ENCODE measurements at places on chromosomes 16 and 17. TPM values are rescaled to one million over a fixed set of nuclear protein-coding genes. Genes with fewer than 3 reads are reported as not detected.

DNA sequence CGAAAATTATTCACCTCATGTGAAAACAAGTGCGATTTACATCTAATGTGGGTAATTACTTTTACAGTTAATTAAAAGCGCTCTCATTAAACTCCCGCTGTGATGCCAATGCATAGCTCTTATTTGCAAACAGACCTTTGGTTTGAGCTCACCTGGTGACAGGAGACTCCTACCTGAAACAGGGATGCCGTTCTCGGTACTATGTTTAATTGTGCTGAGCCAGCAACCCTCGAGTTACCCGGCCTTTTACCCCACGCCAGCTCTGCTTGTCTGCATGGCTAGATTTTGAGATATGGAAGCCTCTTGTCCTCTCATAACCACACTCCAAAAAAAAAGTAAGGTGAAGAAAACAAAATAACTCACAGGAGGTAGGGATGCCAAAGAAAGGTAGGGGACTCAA, 690.4 kb upstream of the RBFOX1 start:
- no peak for DNase-seq

- no peak for DNase-seq
Observed at GRCh38 chr17:82457073-82457928, 1.2 kb upstream of the NARF start.

DNA sequence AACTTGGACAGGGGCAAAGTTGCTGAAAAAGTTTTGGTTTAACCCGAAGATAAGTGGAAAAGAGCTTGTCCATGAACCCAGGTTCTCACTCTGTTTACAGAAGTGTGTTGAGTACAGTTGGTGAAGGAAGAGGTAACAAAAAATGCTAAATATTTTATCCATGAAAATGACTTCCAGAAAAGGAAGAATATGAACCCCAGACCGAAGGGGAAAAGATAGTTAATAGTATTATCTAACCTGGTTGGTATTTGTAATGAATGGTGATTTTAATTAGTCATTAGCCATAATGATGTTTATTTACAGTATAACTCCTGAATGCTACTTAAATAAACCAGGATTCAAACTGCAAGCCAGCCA, 574 bp upstream of the TMEM106A start:
- no peak for DNase-seq

DNA sequence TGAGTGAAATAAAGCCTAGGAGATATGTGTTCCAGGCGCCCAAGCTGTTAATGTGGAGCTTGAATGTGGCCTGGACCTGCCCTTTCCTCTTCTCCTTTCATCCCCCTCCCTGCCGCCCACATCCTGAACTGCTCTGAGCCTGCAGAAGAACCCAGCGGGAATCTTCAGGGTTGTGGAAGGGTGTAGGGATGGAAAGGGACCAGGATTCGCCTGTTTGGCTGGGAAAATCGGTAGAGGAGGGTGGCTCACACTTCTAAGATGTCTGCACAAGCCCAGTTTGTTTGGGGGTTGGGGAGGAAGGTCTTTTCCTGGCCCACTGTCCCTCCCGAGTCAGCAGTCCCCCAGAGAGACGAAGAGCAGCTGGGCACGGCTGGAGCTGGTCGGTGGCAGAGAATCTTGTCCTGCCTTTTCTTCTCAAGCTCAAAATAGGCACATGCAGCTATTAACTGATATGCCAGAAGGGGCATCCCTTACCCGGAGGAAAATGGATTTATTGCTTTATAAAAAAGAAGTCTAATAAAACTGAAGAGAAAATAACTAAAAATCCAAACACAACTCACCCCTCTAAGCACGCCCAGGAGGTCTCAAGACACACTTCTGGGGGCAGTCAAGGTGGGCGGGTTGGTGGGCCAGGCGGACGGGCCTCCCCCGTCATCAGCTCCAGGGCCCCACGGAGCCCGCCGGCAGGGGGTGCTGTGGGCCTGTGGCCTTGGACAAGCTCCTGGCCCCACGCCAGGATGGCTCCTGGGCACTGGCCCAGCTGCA, 11.5 kb upstream of the PITPNA start:
- DNase-seq = peak; percentile 71

GRCh38 chr17:80892900-80893603, 98.6 kb upstream of the CHMP6 start:
- peak; percentile 70 for DNase-seq

- no peak for DNase-seq
Observed at GRCh38 chr16:25896411-25896810, 204.7 kb downstream of the HS3ST4 start.

DNA sequence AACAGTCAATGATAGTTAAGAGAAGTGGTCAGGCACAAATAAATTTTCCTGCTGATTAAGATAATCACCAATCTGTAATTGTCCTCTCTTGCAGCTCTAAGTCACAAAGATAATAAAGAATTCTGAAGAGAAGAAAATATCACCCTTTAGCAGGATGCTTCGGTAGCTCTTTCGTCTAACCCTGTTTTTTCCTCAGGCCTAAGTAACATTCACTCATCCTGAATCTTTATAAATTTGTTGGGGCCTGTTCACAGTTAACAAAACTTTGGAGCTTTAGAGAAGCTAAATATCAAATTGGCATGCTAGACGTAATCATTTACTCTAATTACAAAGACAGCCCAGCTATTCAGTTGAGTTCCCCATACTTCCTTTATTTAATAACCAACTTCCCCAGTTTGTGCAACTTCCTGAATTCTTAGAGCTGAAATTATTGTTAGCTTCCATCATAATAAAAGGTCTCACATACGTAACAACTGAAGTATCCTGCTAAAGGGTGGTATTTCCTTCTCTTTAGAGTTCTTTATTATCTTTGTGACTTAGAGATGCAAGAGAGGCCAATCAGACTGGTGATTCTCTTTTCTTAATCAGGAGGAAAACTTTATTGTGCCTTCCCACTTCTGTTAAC, 118.6 kb downstream of the TANGO6 start:
- no peak for DNase-seq

- no peak for DNase-seq
Observed at GRCh38 chr16:14448879-14449278, 181.2 kb downstream of the PARN start.

The DOC2B gene
- 0.07 TPM for total RNA-seq

Measured in natural killer cell (primary cell).